ENCODE measurements at places on chromosomes 5 and 9.
A peak's percentile ranks its signal among the peaks of the same experiment; 100 is the strongest.

GRCh38 chr5:131463656-131464055 is 171.4 kb downstream of the RAPGEF6 start:
- no peak for DNase-seq

DNA sequence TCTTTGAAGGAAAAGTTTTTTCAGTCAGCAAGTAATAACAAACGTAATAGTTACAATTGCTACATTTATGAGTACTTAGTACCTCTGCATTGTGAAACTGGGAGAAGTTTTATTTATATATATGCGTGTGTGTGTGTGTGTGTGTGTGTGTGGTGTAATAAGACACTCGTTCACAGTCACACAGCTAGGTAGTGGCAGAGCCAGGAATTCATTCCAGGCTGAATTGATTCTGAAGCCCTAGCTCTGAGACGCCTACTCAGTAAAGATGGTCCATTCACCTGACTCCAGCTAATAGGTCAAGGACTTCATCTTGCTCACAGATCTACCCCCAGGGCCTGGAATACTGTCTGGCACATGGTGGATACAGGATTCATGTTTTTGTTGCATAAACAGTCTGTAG is 13.6 kb upstream of the CAST start:
- no peak for DNase-seq

DNA sequence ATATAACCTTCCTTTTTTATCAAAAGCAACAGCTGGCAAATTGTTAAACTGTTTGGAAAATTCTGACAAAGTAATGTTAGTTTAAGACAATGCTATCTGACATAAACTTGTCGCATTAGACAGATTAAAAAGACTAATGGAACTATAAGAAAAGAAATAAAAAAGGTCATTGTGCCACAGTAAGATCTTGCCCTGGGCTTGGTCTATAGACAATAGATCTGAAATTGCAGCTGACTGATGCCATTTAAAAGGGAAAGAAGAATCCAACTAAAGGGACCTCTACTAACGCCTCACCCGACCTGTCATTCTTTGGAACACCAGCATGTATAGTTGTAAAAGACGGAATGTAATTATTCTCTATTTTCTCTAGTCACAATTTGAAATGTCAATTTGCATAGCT is 644.4 kb upstream of the GRAMD2B start:
- DNase-seq = no peak

DNA sequence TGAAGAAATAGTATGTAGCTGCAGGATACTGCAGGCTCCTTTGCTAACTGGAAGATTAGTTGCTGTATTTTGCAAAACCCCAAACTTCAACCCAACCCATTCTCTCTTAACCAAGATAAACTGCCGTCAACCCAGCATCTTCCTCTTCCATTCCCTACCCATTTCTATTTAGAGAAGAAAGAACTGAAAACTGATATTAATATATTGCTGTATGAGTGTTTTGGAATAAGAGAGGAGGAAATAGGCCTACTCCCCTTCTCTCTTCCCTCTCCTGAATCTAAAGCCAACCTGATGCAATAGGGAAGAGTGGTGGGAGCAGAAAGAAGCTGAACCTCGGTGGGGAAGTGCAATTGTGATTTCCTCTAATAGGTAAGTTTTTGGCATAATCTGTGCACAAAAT is 83.7 kb downstream of the TMEM215 start:
- DNase-seq = no peak

GRCh38 chr5:53126521-53126920 is 17.0 kb upstream of the MOCS2 start:
- DNase-seq = no peak

DNA sequence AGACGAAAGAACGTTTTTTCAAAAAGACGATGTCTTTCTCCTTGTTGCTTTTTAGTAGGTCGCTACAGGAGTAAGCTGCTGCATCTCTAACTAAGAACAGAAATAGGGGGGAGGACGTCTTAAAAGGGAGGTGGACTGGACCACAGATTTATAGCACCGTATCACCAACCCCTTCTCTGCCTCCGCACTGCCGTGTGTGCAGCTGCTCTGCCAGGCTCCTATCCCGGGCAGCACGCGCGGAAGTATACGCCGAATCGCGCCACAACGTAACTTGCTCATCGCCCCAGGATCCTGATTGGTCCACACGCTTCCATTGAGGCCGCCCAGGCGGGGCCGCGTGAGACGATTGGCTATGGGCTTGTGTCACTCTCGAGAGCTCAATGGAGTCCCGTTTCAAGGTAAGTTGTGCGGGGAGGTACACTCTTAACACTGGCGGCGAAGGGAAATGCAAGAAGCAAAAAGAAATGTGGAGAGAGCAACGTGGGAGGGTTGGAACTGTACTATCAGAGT is at the start of gene ELAVL2:
TSS of gene ELAVL2 (minus strand) at position 121 of the 510 bp plus-strand sequence. CDS start 64,006 bp downstream, outside the sequence.
- DNase-seq = no peak

GRCh38 chr5:68683632-68684036 is 410.2 kb upstream of the SLC30A5 start:
- peak; percentile 78 for DNase-seq

GRCh38 chr5:90985341-90985740 is 397.8 kb downstream of the ARRDC3 start:
- no peak for DNase-seq

DNA sequence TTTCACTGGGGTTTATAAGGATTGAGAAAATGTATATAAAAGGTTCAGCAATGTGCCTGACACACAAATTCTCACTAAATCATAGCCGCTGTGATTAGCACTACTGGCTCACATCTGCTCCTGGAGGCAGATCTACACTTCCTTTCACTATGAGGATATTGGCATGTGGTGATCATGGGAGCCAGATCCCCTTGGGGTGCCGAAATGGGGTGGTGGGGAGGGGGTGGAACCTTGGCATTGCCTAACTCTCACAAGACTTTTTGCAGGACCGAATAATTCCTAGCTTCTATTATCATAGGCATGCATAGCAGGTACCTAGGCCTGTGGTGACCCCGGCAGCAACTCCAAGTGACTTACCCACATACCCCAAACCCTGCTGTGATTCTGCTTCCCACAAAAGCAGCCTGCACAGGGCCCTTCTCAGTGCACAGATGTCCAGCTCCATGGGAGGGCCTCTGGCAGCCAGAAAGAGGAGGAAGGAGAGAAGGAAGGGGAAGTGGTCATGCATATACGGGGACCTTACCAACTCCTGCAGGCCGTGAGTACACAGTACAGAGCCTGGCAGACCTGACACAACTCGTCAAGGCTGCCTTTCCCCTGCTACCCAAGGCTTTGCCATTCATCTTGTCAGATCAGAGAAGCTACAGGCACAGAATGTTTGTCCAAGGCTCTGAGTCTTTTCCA is 61.3 kb upstream of the IQGAP2 start:
- no peak for DNase-seq

DNA sequence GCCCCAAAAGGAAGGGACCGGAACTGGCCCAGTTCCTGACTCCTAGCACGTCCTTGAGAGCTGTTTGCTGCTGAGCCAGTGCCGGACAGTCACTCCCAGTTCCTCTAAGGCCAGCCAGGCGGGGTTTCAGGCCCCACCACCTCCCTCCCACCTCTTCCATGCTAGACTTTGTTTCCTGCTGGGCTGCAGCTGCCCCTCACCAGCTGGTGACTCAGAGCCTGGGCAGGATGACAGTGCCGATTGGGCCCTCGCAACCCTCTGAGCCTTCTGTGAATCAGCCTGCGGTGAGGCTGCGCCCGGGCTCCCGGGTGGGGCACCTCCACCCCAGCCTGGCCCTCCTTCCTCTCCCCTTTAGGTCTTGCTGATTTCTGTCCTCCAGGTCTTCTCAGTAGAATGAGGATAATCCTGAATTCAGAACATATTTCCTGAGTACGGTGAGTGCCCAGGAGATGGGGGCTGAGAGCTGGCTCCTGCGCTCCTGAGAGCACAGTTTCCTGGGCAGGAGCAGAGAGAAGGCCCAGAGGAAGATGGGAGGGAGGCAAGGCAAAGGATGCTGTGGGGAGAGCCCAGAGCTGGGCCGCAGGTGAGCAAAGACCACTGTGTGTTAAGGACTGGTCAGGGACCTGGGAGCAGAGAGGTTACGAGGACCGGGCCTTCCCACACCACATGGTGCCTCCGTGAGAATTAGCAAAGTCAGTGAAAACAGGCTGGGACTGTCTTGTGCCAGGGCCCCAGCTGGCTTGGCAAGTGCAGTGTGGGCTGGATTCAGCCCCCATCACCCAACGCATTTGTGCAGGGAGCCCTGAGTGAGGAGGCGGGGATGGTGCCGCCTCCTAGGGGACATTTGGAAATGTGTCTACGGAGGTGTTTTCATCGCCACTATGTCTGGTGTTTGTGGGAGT is 32.9 kb upstream of the STXBP1 start:
- peak; percentile 88 for DNase-seq

DNA sequence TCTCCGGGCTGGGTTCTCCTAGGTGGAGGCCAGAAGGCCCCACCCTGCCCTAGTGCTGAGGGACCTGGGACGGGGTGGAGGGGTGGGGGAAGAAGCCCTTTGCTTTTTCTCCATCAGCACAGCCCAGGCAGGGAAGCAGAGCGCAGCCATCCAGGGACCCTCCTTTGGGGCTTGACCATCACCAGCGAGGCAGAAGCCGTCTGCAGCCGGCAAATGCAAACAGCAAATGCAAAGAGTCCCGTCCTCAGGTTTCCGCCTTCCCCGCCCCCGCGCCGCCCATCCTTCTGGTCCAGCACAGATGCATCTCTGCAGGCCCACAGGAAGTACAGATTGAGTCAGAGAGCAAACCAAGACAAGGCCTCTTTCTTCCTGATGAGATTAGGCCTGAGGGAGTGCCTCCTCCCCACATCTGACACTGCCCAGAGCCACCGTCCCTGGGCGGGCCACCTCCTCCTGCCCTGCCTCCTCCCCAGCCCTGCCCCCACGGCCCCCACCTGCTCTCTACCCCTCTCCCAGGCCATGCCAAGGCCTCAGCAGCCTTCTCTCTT is 23.4 kb downstream of the CORO2A start:
- DNase-seq = peak; percentile 65

GRCh38 chr5:68540798-68541590 is 325.4 kb downstream of the PIK3R1 start:
- DNase-seq = no peak

DNA sequence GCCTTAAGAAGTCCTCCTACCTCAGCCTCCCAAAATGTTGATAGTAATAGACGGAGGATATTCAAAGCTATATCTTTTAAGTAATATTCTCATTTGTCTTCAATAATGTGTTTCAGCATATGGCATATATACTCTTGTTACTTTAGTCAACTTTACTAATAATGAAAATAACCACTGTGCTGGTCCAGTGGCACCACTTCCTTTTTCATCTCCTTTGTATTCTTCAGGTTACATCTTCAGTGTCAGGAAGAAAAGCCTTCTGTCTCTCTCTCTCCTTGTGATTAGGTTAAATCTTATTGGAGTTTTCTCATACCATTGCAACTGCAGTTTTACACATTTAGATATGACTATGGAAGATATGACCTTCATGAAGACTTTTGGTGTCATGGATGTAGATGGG is 31.3 kb downstream of the PARP8 start:
- no peak for DNase-seq

GRCh38 chr5:160520609-160521391 is 99.1 kb downstream of the PTTG1 start:
- DNase-seq = peak; percentile 46

DNA sequence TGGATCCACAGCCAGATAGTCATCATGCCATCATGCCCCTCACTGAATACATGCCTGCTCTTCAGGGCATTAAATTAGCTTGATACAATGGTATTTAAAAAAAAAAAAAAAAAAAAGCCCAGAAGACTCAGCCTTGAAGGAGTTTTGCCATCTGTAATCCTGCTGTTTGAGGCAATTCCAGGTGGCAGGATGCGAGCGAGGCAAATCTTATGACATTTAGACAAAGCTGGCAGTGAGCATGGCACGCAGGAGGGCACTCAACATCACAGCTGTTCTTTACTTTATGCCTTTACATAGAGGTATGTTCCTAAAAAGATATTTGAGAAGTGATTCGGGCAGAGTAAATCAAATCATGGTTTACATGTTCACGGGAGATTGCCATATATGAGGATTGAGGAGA is 692.0 kb upstream of the DMAC1 start:
- no peak for DNase-seq

DNA sequence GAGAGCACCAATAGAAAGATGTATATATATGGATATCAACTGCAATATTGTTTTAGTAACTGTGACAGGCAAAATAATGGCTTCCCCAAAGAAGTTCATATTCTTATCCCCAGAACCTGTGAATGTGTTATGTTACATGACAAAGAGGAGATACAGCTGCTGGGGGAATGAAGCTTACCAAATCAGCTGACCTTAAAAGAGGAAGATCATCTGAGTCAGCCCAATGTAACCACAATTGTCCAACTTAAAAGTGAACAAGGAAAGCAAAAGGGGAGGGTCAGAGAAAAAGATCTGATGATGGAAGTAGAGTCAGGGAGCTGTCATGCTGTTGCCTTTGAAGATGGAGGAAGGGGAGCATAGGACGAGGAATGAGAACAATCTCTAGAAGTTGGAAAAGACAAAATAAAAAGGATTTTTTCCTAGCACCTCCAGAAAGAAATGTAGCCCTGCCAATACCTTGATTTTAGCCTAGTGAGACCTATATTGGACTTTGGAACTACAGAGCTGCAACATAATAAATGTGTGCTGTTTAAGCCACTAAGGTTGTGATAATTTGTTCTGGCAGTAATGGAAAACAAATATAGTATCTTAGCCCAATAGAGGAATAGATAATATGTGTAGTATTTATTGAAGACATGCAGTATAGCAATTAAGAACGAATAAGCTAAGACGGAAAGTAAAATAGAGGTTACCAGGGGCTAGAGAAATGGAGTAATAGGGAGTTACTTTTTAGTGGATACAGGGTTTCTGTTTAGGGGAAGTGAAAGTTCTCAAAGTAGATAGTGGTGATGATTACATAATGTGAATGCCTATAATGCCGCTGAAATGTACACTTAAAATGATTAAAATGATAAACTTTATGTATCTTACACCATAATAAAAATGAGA is 115.9 kb downstream of the PIK3R1 start:
- no peak for DNase-seq

DNA sequence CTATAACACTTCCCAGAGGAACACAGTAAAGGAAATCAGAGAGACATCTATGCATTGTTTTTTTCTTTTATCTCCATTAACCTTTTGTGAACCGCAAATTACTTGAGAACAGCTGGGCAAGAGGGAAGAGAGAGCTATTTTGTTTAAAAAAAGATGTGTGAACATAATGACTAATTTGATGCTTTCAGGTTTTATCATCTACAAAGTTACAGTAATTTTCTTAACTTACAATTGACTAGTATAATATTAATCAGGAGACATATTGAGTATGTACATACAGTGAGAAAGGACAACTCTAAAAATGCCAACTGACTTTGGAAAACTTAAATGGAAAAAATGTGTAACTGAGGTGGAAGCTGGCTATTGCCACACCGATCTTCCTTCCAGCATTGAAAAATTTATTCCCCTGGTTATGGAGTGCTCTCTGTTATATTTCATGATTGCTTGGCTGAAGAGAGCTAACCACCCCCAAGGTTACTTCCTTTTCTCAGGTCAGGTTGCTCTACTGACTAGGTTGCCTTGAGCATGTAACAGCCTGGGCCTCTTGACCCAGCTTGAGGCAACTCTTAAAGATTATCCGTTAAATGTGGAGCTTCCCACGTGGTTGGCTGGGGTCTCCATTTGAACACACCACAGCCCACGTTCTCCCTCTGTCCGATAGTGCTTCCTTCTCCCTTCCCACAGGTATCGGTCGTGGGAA is 62.6 kb upstream of the C6 start:
- no peak for DNase-seq

GRCh38 chr5:130708754-130709153 is 456.3 kb downstream of the HINT1 start:
- no peak for DNase-seq
